AG04449 (cell line): ENCODE measurements at places on chromosomes 1 and 21.

- no peak for DNase-seq
These were observed 411.6 kb downstream of the SMYD3 start for GRCh38 chr1:246095443-246095842.

- no peak for DNase-seq
These were observed 1223.8 kb downstream of the AMY1C start for GRCh38 chr1:104973516-104973915.

- peak; percentile 77 for DNase-seq
These were observed 36.1 kb downstream of the PEX14 start for GRCh38 chr1:10510520-10511493.

DNA sequence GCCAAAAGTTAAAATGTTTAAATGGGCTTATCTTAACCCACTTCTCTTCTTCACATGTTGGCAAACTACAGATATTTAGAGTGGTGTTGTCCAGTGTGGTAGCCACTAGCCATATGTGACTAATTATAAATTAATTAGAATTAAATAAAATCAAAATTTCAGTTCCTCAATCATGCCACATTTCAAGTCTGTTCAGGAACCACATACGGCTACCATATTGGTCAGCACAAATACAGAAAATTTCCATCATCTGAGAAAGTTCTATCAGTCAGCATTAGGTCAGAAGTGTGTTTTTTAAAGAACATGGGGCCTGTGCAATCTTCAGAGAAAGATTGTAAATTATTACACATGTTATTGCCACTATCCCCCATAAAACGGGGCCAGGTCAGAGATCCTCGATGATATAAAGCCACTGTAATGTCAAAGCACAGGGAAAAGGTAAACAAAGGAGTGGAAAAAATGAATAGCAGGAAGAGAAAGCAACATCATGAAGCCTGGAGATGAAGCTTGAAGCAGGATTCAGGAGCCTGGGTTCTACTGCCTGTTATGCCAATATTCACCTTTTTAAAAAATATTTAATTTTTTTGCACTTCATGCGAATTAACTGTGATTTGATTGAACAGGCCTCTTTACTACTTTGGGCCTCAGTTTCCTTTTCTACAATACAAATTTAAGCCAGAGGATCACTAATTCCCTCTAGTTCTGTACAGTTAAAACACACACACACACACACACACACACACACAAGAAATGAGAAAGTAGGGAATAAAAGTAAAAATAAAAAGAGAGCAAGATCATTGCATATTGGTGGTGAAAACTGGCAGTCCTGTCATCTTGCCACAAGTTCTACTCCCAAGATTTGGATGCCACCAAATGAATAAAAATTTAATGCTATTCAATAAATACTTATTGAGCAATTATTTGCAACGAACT lies 2.3 kb downstream of the RSBN1 start:
- DNase-seq, result no peak
